ENCODE measurements at places on chromosomes 11 and 22. TPM values are rescaled to one million over a fixed set of nuclear protein-coding genes. Genes with fewer than 3 reads are reported as not detected.

DNA sequence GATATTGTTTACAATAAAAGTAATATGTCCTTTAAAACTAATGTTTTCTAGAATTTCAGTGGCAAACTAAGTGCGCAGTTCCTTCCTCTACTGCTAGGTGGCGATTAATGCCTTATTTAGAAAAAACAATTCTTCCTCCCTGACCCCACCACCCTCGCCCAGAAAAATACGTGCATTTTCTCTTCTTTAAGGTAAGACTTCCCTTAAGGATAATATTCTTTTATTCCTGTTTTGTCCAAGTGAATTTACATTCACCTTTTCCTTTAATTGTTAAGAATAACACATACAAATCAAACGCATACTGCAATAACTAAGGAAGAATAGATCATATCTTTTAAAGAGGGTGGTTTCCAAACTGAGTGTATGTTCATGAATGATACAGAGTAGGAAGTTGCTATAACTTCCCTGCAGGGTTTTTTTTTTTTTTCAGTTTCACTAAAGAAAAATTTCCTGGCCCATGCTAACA, 17.0 kb upstream of the PSMA1 start:
- peak overlapping the region; percentile 64 for H3K4me3 ChIP-seq
- peak overlapping the region; percentile 92 for H3K27ac ChIP-seq
- no peaks in the 10 kb centered on the region for H3K27me3 ChIP-seq
- peaks cover 44% of the 10 kb centered on the region for H3K4me1 ChIP-seq
- peaks cover 12% of the 10 kb centered on the region for H3K36me3 ChIP-seq

GRCh38 chr22:28608546-28608945, 71.1 kb downstream of the TTC28 start:
- H3K4me1 ChIP-seq, result no peaks in the 10 kb centered on the region
- no peak for DNase-seq
- H3K36me3 ChIP-seq, result no peaks in the 10 kb centered on the region
- H3K4me3 ChIP-seq, result no peak overlapping the region
- H3K27me3 ChIP-seq, result peaks cover 48% of the 10 kb centered on the region

- H3K4me3 ChIP-seq, result no peak overlapping the region
- DNase-seq, result peak; percentile 26
- H3K36me3 ChIP-seq, result no peaks in the 10 kb centered on the region
- H3K27ac ChIP-seq, result no peak overlapping the region
- no peaks in the 10 kb centered on the region for H3K27me3 ChIP-seq
- peaks cover 5% of the 10 kb centered on the region for H3K4me1 ChIP-seq
Observed at GRCh38 chr11:76173663-76174062, 32.6 kb downstream of the WNT11 start.

TRPM5 gene
- total RNA-seq, result not detected

MN1 gene
- total RNA-seq, result 0.11 TPM

CSF2RB gene
- 0.16 TPM for total RNA-seq

KCNJ4 gene
- total RNA-seq, result not detected
